ENCODE measurements at places on chromosomes 5 and 9. TPM values are rescaled to one million over a fixed set of nuclear protein-coding genes. Genes with fewer than 3 reads are reported as not detected.

The MCCC2 gene
- total RNA-seq: 50.0 TPM

The NFX1 gene
- 49.0 TPM for total RNA-seq

The GTF3C4 gene
- 16.6 TPM for total RNA-seq

The IFNK gene
- not detected for total RNA-seq

The ARAP3 gene
- 6.4 TPM for total RNA-seq

The IL7R gene
- 5.6 TPM for total RNA-seq

The GPR150 gene
- total RNA-seq: not detected

The TMC1 gene
- total RNA-seq: not detected

The PCDHGA7 gene
- 5.1 TPM for total RNA-seq

The RPS14 gene
- total RNA-seq: 1,684 TPM

The GNA14 gene
- total RNA-seq: 3.6 TPM

The ARL14EPL gene
- not detected for total RNA-seq

The NTNG2 gene
- total RNA-seq: 0.08 TPM

The SLC1A3 gene
- total RNA-seq: 20.9 TPM

The RNF180 gene
- total RNA-seq: 16.5 TPM

The LCN12 gene
- total RNA-seq: 3.7 TPM

The ADAMTS13 gene
- total RNA-seq: 3.3 TPM

The ODF2 gene
- 28.2 TPM for total RNA-seq

The SPATA31C1 gene
- not detected for total RNA-seq

The DOCK8 gene
- total RNA-seq: 11.4 TPM

The PDE6A gene
- 2.9 TPM for total RNA-seq

The PCDHGB4 gene
- 4.1 TPM for total RNA-seq

The SPATA31A3 gene
- not detected for total RNA-seq

The PCDHGB2 gene
- 2.6 TPM for total RNA-seq

The MRPL50 gene
- 6.8 TPM for total RNA-seq

The ECSCR gene
- 16.6 TPM for total RNA-seq

The LCN10 gene
- not detected for total RNA-seq

The NACC2 gene
- 14.9 TPM for total RNA-seq

The SLC6A7 gene
- not detected for total RNA-seq
